ENCODE measurements at places on chromosomes 2 and 18. TPM values are rescaled to one million over a fixed set of nuclear protein-coding genes. Genes with fewer than 3 reads are reported as not detected.

GLI2 gene
- 24.1 TPM for total RNA-seq

ACKR3 gene
- 20.2 TPM for total RNA-seq

CNTNAP5 gene
- total RNA-seq, result not detected

SKOR2 gene
- total RNA-seq, result not detected

SEPTIN10 gene
- total RNA-seq, result 49.0 TPM

SLC5A7 gene
- not detected for total RNA-seq

ACMSD gene
- total RNA-seq, result not detected

ANKRD39 gene
- 20.6 TPM for total RNA-seq

MC4R gene
- not detected for total RNA-seq

ASPRV1 gene
- 0.23 TPM for total RNA-seq
